CD4-positive, alpha-beta T cell treated with Interleukin-10 for 1 hour (primary cell): ENCODE measurements at places on chromosomes 2 and 18.

GRCh38 chr2:138495384-138495783 is 6.2 kb upstream of the SPOPL start:
- DNase-seq, result no peak

GRCh38 chr18:44882163-44882868 is 201.6 kb downstream of the SETBP1 start:
- DNase-seq, result no peak

GRCh38 chr18:40670668-40671375 is 1284.2 kb upstream of the PIK3C3 start:
- no peak for DNase-seq

DNA sequence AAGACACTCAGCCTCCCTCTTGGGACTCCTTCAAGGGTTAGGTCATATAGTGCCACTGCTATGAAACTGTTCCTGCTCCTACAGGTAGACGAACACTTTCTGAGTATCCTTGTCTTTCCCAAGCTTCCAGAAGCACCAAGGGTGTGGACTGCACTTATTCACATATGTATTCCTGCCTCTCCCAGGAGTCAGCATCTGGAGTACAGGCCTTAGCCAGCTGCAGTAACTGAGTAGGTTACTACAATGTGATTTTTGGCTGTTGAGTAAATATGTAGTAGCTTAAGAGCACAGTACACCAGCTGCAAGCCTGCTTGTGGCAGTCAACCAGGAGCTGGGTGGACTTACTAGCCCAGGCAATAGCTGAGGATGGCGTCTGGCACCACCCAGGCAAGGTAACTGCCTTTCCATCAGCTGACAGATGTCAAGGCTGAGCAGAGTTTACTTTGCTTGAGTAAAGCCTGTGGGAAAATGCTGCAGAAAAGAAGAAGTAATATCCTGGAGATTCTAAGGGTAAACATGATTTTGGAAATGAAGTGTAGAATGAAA is 14.0 kb upstream of the SCLY start:
- no peak for DNase-seq

GRCh38 chr2:191629001-191629453 is 48.9 kb upstream of the NABP1 start:
- DNase-seq, result peak; percentile 42

GRCh38 chr2:208265371-208265800 is 669 bp upstream of the PIKFYVE start:
- peak; percentile 40 for DNase-seq

DNA sequence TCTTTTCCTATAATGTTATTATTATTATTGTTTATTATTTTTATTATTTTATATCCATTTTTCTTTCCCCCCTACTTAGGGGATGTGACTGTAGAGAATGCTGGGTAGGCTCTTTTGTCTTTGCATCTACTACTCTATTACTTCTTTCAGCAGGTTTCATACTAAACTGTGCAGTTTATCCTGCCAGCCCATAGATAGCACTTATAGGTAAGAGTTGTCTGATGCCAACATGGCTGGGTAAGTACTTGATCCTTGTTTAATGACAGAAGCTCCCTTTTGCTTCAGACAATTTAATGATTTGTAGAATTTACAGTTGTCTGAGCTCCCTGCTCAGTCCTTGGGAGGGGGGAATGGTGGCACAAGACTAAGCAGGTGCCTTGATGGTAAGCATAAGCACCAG is 262.9 kb upstream of the CDH2 start:
- no peak for DNase-seq

DNA sequence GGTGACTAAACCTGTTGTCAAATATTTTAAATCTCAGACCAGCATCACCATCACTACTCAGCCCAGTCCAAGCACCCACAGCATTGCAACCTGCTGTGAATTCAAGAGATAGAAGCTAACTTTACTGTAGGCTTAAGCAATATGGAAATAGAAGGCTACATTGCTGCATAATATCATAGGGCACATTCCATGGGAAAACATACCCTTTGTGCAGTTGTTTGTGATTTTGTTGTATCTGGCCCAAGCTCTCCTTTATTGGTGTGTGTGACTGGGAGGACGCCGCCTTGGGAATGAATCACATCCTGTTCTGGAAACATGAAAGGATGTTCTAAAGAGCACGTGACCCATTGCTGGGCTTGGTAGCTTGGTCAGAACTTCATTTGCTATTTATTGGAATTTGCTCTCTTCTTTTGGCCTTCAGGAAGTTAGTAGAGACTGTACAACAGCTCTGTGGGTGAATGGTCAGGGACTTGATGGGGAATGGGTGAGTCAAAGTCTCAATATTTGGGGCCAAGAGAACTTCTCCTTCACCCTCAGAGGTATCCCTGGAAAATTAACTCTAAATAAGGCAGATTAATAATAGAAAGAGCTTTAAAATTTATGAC is 106.8 kb upstream of the SERPINE2 start:
- no peak for DNase-seq

DNA sequence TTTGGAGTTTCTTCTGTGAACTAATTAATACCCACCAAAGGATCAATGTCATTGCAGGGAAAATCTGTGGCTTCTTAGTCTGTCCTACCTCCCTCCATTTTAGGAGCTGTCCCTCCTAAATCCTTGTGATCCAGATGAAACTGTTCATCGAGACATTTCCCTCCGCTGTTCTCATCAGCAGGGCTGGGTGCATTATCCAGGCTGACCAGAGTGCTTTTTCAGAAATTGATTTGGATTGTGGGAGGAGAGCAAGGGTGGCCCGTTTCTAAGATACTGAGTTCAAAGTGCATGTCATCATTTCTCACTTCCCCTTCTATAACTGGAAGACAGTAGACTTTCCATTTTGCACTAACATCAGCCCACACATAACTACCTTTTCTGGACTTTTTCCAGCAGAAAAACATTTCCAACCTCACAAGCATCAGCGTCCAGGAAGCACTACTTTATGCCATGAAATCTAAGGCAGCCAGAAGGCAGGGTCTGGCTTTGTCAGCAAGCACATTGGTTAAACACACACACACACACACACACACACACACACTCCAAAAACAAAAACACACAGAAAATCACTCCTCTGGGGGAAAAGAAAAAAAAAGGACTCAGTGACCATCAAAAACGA is 94.1 kb downstream of the ANKRD44 start:
- DNase-seq, result peak; percentile 44

- no peak for DNase-seq
These were observed 15.1 kb upstream of the MBD2 start for GRCh38 chr18:54239601-54240000.

DNA sequence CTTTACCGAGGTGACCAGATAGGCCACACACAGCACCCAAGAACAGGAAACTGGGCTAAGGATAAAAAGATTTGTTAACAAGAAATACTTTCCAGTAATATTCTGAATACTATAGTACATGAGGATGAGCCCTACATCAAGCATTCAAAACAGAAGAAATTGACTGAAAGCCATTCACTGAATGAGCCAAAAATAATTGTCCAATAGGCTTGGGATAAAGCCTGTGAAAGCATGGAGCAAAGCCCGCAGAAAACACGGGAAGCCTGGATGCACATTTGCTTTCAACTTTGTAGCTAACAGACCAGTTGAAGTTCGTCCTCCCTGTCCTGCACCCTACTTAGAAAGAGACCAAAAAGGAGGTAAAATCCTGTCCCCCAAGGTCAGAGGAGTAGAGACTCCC is 56.3 kb downstream of the DIPK1C start:
- DNase-seq, result no peak

- peak; percentile 6 for DNase-seq
These were observed 68.4 kb upstream of the CDCA7 start for GRCh38 chr2:173286153-173286809.

- peak; percentile 82 for DNase-seq
These were observed at the start of gene COMMD1 for GRCh38 chr2:61905372-61906185. COMMD1 (plus strand) TSS chr2:61905674; CDS start chr2:61905679, 5 bp downstream.

GRCh38 chr2:214575465-214575864 is 164.6 kb downstream of the VWC2L start:
- no peak for DNase-seq

DNA sequence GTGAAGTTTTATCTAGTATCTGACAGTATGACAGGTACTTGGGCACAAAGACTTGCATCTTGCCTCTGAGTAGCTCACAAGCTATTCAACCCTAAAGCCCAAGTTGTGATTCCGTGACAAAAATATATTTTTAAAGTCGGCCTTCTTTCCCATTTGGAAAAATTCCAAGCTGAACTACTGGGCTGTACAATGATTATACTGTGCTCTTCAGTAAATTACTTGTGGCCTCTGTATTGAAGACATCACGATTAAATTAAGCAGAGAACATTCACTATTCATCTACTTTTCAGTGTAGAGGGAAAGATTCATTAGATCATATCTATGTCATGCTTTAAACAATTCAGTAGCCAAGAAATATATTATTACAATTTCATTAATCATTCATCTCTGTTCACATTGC is 282.2 kb downstream of the CDH2 start:
- DNase-seq, result no peak

GRCh38 chr2:182763311-182763912 is 47.4 kb downstream of the DNAJC10 start:
- DNase-seq, result peak; percentile 5

- DNase-seq, result no peak
These were observed 286.3 kb downstream of the OSR1 start for GRCh38 chr2:19072161-19072560.

DNA sequence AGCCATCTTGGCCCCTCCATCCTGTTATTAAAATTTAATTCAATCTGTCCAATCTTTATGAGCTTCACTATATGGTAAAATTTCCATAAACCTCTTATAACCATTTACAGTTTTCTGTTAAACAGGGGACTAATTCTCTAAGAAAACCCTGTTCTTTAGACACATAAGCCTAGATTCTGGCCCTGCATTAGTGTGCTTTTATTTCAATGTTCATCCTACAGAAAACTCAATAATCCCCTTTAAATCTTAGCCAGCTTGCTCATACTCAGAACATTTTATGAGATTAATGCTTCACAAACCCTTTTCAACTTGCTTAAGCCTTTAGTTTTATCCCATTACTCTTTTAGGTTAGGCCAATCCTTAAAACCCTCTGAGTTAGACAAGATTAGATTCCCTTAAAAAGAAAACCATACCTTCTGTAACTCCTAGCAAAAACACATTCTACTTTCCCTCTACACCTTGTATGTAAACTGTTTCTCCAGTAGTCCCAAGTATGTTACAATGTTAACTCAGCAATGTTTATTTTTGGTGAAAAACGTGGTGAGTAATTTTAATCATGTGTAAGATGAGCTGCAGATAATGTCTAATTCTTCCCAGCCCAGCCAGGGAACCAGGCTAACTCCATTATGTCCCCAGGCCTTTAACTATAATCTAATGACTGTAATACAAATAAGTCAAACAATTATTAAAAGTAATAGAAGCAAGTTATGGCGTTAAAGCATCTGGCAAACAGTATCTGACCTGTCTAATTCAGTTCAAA is 1953.4 kb upstream of the LRRTM1 start:
- DNase-seq, result no peak

DNA sequence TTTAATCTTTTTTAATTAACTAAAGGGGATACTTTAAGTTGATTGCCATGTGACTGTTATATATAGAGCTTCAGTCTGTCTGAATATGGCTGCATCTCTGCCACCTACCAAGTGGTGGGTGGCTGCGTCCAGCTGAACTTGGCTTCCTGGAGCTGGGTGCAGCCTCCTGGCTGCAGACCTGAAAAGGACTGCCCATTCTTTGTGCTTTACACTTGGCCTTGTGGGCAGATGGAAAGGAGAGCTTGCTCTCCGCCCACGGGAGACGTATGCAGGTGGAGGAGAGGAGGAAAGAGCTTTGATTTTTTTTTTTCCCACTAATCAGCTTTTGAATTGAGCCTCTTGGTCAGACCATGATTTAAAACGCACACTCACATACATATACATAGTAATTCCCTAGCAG is 34.7 kb downstream of the NCK2 start:
- no peak for DNase-seq

GRCh38 chr18:13726232-13726971 is at the start of the genes FAM210A and RNMT:
FAM210A (minus strand) TSS chr18:13726558; CDS start chr18:13682077, 44,481 bp downstream.
RNMT (plus strand) TSS chr18:13726673; CDS start chr18:13731518, 4,845 bp downstream.
- DNase-seq, result peak; percentile 94

DNA sequence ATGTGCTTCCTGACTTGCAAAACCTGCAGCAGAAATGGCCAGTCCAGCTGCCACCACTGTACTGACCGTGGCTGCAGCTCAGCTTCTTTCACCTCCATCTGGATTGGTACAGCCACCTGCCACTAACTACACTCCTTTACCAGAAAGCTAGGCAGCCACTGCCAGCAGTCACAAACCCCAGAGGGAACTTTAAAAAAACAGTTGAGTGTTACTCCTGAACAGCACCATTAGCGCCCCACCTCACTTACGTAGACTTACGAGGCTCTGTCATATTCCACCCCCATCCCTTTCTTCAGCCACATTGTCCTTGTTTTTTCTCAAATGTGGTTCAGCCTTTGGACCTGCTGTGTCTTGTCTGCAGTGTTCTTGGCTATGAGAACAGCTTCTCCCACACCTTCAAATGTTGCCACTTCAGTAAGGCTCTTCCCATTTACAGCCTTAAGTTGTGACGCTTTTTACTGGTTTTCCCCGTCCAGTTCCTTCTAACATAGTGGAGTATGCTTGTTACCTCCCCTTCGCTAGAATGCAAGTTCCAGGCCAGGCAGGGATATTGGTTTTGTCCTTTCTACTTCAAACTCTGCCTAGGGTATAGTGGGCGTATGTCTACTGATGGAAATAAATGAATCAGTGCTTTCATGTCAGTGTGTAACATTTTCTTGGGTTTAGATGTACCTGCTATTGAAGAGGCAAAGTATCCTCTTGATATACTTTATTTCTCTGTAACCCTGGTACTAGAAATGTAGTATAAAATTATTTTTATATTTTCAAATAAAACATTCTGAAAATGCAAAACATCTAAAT is 17.0 kb downstream of the HNRNPA3 start:
- DNase-seq, result no peak

- DNase-seq, result no peak
These were observed 103.6 kb upstream of the SALL3 start for GRCh38 chr18:78875778-78876650.

DNA sequence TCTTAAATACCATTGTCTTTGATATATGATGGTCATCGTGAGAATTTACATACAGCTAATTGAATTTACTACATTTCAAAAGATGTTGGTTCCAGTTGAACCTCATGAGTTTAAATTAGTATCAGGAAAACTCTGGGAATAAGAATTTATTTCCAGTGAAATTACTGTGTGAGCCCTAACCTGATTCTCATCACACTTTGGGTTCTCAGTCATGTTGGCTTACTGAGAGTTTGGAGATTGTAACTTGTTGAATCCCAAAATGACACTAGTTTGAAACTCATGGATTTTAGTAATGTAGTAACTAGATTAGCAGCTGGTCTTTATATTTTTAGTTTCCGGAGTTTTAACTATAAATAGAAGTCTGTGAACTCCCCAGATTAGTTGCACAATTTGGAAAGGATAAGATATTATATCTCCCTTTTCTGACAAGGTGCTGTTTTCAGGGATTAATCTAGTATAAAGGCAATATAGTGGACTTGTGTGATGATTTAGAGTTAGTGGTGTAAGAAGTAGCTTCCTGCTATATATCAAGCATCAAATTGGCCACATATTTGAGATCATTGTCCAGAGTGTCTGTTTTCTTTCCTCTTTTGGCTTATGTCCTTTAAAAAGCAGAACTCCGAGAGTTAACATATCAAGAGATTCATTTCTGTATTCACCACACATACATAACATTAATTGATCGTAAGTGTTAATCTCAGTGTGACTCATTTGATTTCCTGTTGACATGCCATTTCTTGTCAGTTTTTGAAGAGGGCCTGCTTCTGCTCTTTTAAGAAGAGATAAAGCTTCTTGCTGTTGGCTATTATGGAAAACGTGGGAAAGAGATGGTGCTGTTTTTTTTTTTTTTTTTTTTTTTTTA is 15.7 kb downstream of the NDUFV2 start:
- peak; percentile 76 for DNase-seq

GRCh38 chr2:201978986-201979385 is 54.7 kb upstream of the FZD7 start:
- no peak for DNase-seq
